ENCODE measurements at places on chromosomes 1 and 21.

DNA sequence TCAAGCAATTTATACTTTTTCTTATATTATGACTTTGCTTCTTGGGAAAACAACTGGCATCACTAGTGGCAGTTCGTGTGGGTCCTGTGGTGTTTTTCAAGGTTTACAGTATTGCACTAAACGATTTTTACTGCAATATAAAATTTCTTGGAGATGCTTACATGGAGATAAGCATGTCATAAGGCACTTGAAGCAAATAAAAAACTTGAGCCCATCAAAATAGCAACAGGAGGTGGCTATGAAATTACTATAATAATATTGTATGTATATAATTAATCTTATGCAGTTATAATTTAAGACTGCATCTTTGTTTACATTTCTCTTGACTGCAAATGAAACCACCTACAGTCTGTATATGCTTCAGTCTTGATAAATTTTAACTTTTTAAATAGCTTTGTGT is 29.3 kb upstream of the CHAF1B start:
- no peak for DNase-seq

DNA sequence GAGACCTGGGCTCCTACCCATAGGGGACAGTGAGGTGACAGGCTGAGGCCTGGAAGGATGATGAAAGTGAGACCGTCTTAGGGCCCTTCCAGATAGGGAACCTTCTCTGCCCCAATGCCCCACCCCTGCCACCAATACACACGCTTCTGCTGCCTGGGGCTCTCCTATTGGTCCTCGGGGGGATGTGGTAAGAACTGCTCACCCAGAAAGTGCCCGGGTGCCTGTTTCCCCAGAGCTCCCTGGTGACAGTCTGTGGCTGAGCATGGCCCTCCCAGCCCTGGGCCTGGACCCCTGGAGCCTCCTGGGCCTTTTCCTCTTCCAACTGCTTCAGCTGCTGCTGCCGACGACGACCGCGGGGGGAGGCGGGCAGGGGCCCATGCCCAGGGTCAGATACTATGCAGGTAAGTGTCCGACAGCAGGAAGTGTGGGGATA is 948 bp downstream of the SEMA4A start:
- peak; percentile 9 for DNase-seq

- DNase-seq: no peak
These were observed 45.9 kb upstream of the IPO9 start for GRCh38 chr1:201783058-201783457.

GRCh38 chr1:110914676-110915075 is 41.7 kb downstream of the CD53 start:
- DNase-seq: no peak

DNA sequence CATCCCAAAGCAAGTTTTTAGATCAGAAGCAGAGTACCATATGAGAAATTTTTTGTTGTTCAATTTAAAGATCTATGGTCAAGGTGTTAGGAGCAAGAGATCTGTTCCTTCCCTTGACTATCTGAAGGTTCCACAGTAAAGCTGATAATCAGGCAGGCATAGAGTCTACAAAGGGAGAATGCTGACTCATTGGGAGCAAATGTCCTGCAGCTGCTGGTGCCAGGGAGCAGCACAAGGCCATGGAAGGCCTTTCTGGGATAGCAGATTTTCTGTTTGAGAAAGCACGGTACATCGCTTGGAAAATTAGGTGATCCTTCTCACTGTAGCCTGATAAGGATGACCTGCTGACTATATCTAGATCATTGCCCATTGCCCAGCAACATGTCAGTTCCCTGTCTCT is 210.1 kb upstream of the C1orf87 start:
- DNase-seq: no peak

DNA sequence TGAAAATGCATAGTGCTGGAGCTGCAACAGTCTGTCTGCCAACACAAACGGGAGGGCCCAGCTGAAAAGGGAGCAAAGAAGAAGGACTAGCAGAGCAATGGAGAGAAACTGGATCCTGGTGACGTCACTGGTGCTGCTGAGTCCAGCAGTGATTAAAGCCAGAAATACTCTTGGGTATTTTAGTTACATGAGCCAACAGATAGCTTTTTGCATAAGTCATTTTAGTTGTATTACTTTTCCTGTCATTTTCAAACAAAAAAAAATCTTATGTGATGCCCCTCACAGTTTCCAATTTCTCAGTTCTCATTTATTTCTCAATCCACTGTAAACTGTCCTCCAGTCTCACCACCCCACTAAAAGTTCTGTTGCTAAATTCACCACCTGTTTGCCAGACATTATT is 38.7 kb upstream of the NEK7 start:
- DNase-seq: no peak

GRCh38 chr1:235050911-235051360 is 77.7 kb downstream of the TOMM20 start:
- DNase-seq: no peak

DNA sequence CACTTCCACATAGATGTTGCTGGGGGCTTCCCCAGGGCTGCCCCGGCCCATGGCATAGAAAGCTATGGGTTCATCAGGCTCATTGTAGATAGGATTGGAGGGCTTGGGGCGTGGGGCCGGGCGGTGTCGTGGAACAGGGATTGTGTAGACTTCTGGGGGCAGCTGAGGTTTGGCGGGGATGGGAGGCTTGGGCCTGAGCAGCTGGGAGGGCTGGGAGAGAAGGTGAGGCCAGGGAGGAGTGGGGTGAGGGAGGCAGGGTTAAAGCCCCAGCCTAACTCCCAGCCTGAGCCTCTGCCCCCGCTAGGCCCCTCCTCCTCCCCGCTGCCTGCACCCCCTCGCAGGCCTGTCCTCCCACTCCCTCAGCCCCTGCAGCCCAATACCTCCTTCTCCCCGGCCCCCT is 7.4 kb downstream of the SH2D2A start:
- DNase-seq: no peak

GRCh38 chr1:173294843-173295242 is 87.7 kb upstream of the TNFSF4 start:
- DNase-seq: no peak

- DNase-seq: no peak
These were observed 45.2 kb downstream of the TMCO4 start for GRCh38 chr1:19754482-19754881.

- no peak for DNase-seq
These were observed 12.6 kb upstream of the BARHL2 start for GRCh38 chr1:90729504-90730242.

GRCh38 chr1:244917073-244917670 is 52.8 kb upstream of the HNRNPU start:
- DNase-seq: no peak

DNA sequence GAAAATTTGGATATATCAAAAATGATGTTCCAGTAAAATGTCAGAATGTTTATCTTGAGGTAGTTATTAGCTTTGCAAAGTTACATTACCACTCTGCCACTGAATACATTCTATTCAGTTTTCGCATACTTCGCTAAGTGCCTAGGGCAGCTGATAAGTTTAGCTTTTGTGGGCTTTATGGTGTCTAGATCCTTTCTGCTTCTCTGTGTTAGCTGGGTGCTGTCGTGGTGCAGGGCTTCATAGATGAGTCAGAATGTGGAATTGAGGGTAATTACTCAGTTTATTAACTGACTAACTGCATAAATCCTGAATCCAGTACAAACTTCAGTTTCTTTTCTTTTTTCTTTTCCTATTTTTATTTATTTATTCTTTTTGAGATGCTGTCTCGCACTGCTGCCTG is 21.5 kb downstream of the NCAM2 start:
- DNase-seq: no peak

- no peak for DNase-seq
These were observed 56.2 kb downstream of the KLHDC7A start for GRCh38 chr1:18536915-18537314.

DNA sequence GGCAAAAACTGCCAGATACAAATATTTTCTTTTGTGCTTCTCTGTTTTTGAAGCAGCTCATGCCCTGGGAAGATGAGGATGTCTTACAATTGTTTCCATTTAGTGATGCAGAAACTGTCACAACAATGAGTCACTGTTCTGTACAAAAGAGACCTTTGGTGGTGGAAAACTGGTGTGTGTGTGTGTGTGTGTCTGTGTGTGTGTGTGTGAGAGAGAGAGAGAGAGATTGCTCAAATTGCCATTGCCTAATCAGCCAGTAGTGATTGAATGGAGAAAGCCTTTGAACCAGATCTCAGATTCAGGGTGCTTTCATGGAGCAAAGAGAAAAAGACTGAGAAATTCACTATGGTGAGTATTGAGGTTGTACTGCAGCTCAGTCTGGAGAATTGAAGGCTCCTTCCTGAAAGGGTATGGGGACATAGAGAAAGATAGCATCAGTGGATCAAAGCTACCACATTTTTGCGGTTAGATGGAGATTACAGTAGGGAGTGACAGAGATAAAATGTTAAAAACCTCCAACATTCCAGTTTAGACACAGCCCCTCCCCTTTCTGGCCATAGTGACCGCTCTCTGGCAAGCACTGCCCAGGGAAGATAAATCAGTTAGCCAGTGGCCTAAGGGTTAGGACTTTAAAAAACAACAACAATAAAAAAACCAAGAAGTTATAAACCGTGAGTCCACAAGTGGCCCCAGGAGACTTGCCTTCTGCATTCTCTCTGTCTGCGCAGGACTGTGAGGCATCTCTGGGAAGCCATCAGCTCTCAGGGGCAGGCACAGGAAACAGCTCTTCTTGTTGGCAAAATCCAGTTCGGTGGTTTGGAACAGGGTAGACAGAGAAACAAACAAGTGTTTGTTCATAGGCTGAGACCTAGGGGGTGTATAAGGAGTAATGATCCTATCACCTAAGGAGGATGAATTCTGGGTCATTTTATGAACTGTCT is 406.5 kb downstream of the DUSP10 start:
- DNase-seq: no peak

- DNase-seq: no peak
These were observed 414 bp downstream of the GUCA2B start for GRCh38 chr1:42153624-42154023.
